Renal cortex interstitium (tissue), 15 donors: ENCODE measurements at places on chromosomes 13 and 19. TPM values are rescaled to one million over a fixed set of nuclear protein-coding genes. Genes with fewer than 3 reads are reported as not detected.

Gene PGLYRP2
- not detected for polyA plus RNA-seq

Gene GIPC3
- polyA plus RNA-seq: 3.6 TPM

Gene ODAD3
- polyA plus RNA-seq: 1.9 TPM

Gene ANKRD24
- 2.3 TPM for polyA plus RNA-seq

Gene IL27RA
- 7.3 TPM for polyA plus RNA-seq

Gene EID2B
- polyA plus RNA-seq: 4.2 TPM

Gene TMEM190
- polyA plus RNA-seq: not detected

Gene PPM1N
- 0.21 TPM for polyA plus RNA-seq

Gene MATK
- 1.9 TPM for polyA plus RNA-seq

Gene DAPK3
- 32.7 TPM for polyA plus RNA-seq

Gene TJP3
- polyA plus RNA-seq: 11.1 TPM

Gene KPTN
- 13.5 TPM for polyA plus RNA-seq

Gene CGB1
- not detected for polyA plus RNA-seq

Gene KLK3
- polyA plus RNA-seq: 0.42 TPM

Gene POU2F2
- polyA plus RNA-seq: 0.67 TPM

Gene PIH1D1
- polyA plus RNA-seq: 102 TPM

Gene KLK12
- not detected for polyA plus RNA-seq

Gene MEDAG
- 1.2 TPM for polyA plus RNA-seq

Gene MCEMP1
- polyA plus RNA-seq: 0.39 TPM

Gene HCN2
- polyA plus RNA-seq: 0.42 TPM

Gene LMTK3
- polyA plus RNA-seq: 3.8 TPM
